Nephron progenitor cell (in vitro differentiated cells): ENCODE measurements at places on chromosomes 5 and 9.

DNA sequence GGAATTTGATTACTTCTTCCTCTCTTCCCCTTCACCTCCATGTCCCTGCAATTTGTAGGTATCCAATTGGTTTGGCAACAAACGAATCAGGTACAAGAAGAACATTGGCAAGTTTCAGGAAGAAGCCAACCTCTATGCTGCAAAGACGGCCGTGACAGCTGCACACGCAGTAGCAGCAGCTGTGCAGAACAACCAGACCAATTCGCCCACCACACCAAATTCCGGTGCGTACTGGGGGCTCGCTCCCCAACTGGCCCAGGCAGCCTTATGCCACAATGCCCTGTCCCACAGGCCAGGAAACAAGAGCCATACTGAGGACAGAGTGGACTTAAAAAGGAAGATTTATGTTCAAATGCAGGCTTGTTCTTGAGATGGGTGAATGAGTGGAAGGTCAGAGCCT is 213.5 kb downstream of the PBX3 start:
- H3K27me3 ChIP-seq: peaks cover 3% of the 10 kb centered on the region
- no peak for DNase-seq
- peaks cover 36% of the 10 kb centered on the region for H3K4me1 ChIP-seq
- H3K4me3 ChIP-seq: no peak overlapping the region
- peak overlapping the region; percentile 15 for H3K27ac ChIP-seq

- no peaks in the 10 kb centered on the region for H3K27me3 ChIP-seq
- H3K36me3 ChIP-seq: peaks cover 55% of the 10 kb centered on the region
- DNase-seq: no peak
- H3K4me3 ChIP-seq: no peak overlapping the region
- H3K27ac ChIP-seq: no peak overlapping the region
- H3K4me1 ChIP-seq: peaks cover 11% of the 10 kb centered on the region
These were observed 5.3 kb downstream of the NSA2 start for GRCh38 chr5:74772359-74772758.

DNA sequence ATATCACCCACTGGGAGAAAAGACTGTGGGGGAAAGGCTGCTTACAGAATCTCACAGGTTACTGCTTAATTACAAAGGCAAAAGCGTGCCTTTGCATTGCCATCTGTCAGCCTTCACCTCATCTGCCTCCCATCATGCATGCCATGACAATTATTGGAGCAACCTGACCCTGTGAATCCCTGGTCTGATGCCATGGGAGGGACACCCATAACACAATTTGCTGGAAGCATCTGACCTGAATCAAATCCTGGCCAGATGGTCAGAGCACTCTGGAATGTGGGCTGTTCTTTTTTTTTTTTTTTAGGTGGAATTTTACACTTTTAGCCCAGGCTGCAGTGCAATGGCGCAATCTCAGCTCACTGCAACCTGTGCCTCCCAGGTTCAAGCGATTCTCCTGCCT is 11.6 kb upstream of the RETREG1 start:
- no peak overlapping the region for H3K4me3 ChIP-seq
- peaks cover 12% of the 10 kb centered on the region for H3K27me3 ChIP-seq
- H3K4me1 ChIP-seq: peaks cover 8% of the 10 kb centered on the region
- DNase-seq: no peak
- no peaks in the 10 kb centered on the region for H3K36me3 ChIP-seq
- H3K27ac ChIP-seq: no peak overlapping the region

DNA sequence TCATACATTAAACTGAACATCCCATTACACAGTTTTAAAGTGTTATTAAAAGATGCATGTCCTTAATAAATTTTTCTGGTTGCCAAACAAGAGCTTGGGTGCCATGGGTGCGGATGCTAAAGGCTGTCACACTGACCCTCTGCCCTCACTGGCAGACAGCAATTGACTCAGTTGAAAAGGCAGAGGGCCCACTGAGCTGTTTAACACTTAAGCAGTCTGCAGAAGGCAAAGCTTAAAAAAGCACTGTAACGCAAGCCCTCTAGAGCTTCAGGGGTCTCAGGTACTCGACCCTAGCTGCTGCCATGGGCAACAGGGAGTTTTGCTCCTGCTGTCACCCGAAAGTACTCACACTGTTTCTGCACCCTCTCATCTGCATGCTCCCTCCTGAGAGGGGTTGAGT is 726.4 kb upstream of the TYRP1 start:
- H3K4me1 ChIP-seq: no peaks in the 10 kb centered on the region
- H3K27ac ChIP-seq: no peak overlapping the region
- no peaks in the 10 kb centered on the region for H3K27me3 ChIP-seq
- no peak overlapping the region for H3K4me3 ChIP-seq
- no peak for DNase-seq

GRCh38 chr9:135766251-135766650 is 64.3 kb downstream of the KCNT1 start:
- H3K36me3 ChIP-seq: no peaks in the 10 kb centered on the region
- H3K27ac ChIP-seq: no peak overlapping the region
- H3K4me3 ChIP-seq: no peak overlapping the region
- H3K27me3 ChIP-seq: peaks cover 18% of the 10 kb centered on the region
- no peak for DNase-seq

GRCh38 chr5:77518304-77518703 is 26.2 kb upstream of the WDR41 start:
- no peak overlapping the region for H3K27ac ChIP-seq
- H3K36me3 ChIP-seq: no peaks in the 10 kb centered on the region
- no peak overlapping the region for H3K4me3 ChIP-seq
- no peaks in the 10 kb centered on the region for H3K4me1 ChIP-seq

- no peak overlapping the region for H3K4me3 ChIP-seq
- DNase-seq: peak; percentile 22
- peak overlapping the region; percentile 92 for H3K27ac ChIP-seq
- no peaks in the 10 kb centered on the region for H3K27me3 ChIP-seq
These were observed 27.4 kb downstream of the PTPA start for GRCh38 chr9:129138476-129139232.

DNA sequence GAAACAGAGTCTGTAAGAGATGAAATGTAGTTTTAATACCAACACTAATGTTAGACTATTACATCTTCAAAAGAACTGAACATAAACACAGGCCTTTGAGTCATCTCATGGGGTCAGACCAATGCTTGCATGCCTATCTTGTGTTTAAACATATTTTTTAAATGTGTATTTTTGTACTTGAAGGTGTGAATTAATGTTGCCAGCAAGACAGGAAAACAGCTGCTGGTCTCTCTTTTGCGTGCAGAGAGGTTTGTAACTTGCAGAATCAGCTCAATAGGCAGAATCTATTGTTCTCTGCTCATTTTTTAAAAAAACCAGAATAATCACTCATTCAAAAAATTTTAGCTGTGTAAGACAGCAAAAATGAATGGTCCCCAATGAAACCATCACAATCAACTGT is 180.2 kb downstream of the ALDH1A1 start:
- no peak for DNase-seq
- H3K36me3 ChIP-seq: no peaks in the 10 kb centered on the region
- H3K4me3 ChIP-seq: no peak overlapping the region
- H3K27ac ChIP-seq: no peak overlapping the region
- H3K27me3 ChIP-seq: peaks cover under 1% of the 10 kb centered on the region
- H3K4me1 ChIP-seq: no peaks in the 10 kb centered on the region

DNA sequence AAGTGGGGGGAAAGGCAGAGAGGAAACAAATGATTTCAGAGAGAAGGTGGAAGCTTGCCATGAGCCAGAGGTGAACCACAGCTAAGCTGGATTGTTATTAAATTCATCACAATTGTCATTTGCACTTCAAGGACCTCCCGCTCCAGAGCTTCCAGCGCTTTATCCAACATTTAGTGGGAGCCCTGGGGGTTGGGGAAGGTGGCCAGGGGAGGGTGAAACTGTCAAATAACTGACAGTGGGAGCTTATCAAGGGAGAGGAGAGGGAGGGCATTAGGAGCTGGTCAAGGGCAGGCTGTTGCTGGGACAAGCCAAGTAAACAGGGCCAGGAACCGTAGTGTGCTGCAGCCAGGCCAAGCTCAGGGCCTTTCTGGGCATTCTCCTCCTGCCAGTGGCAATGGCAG is 71.5 kb downstream of the SIL1 start:
- H3K27me3 ChIP-seq: no peaks in the 10 kb centered on the region
- peaks cover 18% of the 10 kb centered on the region for H3K4me1 ChIP-seq
- H3K27ac ChIP-seq: no peak overlapping the region
- H3K36me3 ChIP-seq: no peaks in the 10 kb centered on the region

- no peak for DNase-seq
- peaks cover 20% of the 10 kb centered on the region for H3K4me1 ChIP-seq
- H3K27me3 ChIP-seq: no peaks in the 10 kb centered on the region
- no peak overlapping the region for H3K27ac ChIP-seq
- H3K36me3 ChIP-seq: no peaks in the 10 kb centered on the region
- H3K4me3 ChIP-seq: no peak overlapping the region
These were observed 16.3 kb downstream of the OSTF1 start for GRCh38 chr9:75104607-75105006.

- H3K27ac ChIP-seq: no peak overlapping the region
- no peak for DNase-seq
- no peak overlapping the region for H3K4me3 ChIP-seq
- no peaks in the 10 kb centered on the region for H3K4me1 ChIP-seq
- H3K27me3 ChIP-seq: peaks cover 2% of the 10 kb centered on the region
These were observed 19.0 kb downstream of the C9orf57 start for GRCh38 chr9:72041369-72041768.

- no peak overlapping the region for H3K27ac ChIP-seq
- peaks cover 42% of the 10 kb centered on the region for H3K36me3 ChIP-seq
- no peak overlapping the region for H3K4me3 ChIP-seq
- peaks cover 10% of the 10 kb centered on the region for H3K4me1 ChIP-seq
These were observed 81.8 kb downstream of the CMYA5 start for GRCh38 chr5:79771387-79771786.

- peaks cover 34% of the 10 kb centered on the region for H3K36me3 ChIP-seq
- DNase-seq: no peak
- no peak overlapping the region for H3K4me3 ChIP-seq
- no peaks in the 10 kb centered on the region for H3K27me3 ChIP-seq
- no peak overlapping the region for H3K27ac ChIP-seq
These were observed 72.4 kb downstream of the NNT start for GRCh38 chr5:43675357-43675756.

- H3K27ac ChIP-seq: no peak overlapping the region
- H3K27me3 ChIP-seq: peaks cover 54% of the 10 kb centered on the region
- peak overlapping the region; percentile 87 for H3K4me3 ChIP-seq
- peaks cover 14% of the 10 kb centered on the region for H3K4me1 ChIP-seq
- no peak for DNase-seq
These were observed 1.3 kb downstream of the MARVELD2 start for GRCh38 chr5:69416180-69416579.

- no peak for DNase-seq
- H3K36me3 ChIP-seq: no peaks in the 10 kb centered on the region
- no peak overlapping the region for H3K4me3 ChIP-seq
- H3K27ac ChIP-seq: no peak overlapping the region
These were observed 128.9 kb upstream of the TARS1 start for GRCh38 chr5:33311893-33312292.

DNA sequence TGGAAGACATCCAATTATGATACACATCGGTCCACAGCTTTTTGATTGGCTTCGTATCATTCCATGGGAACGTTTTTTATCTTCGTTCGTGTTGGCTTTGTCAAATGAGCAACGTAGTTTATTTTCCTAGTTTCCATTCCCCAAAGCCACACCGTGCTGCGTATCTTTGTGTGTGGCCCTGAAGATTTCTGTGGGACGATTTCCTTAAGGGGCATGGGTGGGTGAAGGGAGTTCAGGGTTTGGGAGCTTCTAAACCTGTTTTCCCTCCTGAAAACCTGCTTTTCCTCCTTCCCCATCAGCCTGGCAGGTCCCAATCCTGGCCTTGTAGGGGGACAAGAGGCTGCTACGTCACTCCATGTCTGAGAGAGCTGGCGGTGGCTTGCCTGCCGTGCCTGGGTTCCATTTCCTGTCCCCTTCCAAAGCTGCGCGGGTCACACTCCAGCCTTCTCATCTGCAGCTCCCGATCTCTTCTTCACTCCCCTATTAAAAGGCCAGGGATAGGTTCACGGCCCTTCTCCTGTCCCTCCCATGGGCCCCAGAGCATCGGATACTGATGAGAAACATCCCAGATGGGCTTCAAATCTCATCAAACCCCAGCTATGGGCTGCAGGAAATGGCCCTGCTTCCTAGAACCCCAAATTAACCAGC is 23.5 kb upstream of the ASS1 start:
- peaks cover 6% of the 10 kb centered on the region for H3K36me3 ChIP-seq
- peaks cover 55% of the 10 kb centered on the region for H3K27me3 ChIP-seq
- no peak overlapping the region for H3K27ac ChIP-seq
- DNase-seq: no peak

DNA sequence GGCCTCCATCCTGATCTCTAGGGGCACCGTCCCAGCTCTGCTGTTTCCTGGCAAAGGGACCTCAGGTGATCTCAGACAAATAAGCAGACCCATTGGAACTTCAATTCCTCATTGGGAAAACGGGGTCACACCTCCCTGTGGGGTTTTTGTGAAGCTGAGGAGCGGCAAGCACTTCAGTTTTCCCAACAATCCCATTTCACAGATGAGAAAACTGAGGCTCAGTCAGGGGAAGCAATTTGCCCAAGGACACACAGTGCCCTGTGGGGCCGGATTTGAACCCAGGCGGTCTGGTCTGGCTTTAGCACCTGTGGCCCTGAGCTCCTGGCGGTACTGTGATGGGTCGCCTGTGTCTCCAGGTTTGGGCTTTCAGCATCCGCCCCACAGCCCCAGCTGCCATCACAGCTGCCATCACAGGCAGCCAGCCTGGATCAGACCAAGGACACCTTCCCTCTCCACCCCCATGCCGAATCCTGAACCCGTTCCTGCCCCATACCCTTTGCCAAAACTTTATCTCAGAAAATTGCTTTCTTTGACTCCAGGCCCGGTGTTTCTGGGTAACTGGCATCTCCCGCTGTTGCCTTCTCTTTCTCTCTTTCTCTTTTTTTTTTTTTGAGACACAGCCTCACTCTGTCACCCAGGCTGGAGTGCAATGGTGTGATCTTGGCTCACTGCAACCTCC is 26.4 kb downstream of the NCS1 start:
- no peaks in the 10 kb centered on the region for H3K27me3 ChIP-seq
- H3K27ac ChIP-seq: peak overlapping the region; percentile 65
- DNase-seq: no peak
- no peaks in the 10 kb centered on the region for H3K36me3 ChIP-seq
- no peak overlapping the region for H3K4me3 ChIP-seq

DNA sequence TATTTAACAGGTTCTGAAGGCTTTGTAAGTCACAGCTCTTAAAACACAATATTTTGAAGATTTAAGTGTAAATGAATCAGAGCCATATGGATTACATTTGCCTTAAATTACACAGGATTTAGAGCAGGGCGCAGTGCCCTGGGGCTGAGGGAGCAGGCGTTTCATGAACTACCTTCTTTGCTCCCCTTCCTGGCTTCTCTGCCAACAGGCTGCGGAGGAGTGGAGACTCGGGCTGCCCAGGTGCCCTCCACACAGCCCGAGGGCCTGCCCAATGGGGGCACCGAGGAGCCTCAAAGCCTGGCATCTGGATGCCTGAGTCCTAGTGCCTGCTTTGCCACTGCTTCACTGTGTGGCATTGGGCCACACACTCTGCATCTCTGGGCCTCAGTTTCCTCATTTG is 90.6 kb upstream of the HAND1 start:
- DNase-seq: no peak
- peaks cover 8% of the 10 kb centered on the region for H3K27me3 ChIP-seq
- no peak overlapping the region for H3K4me3 ChIP-seq
- no peaks in the 10 kb centered on the region for H3K36me3 ChIP-seq

- no peak overlapping the region for H3K4me3 ChIP-seq
- H3K27ac ChIP-seq: no peak overlapping the region
- H3K4me1 ChIP-seq: no peaks in the 10 kb centered on the region
- DNase-seq: no peak
These were observed 233.8 kb downstream of the MTRR start for GRCh38 chr5:8102714-8103113.

GRCh38 chr5:150211156-150212030 is 21.5 kb downstream of the SLC6A7 start:
- H3K27ac ChIP-seq: no peak overlapping the region
- H3K36me3 ChIP-seq: no peaks in the 10 kb centered on the region
- no peak for DNase-seq
- peaks cover 8% of the 10 kb centered on the region for H3K27me3 ChIP-seq
- no peak overlapping the region for H3K4me3 ChIP-seq
